ENCODE measurements at places on chromosomes 16 and 17. TPM values are rescaled to one million over a fixed set of nuclear protein-coding genes. Genes with fewer than 3 reads are reported as not detected.

DNA sequence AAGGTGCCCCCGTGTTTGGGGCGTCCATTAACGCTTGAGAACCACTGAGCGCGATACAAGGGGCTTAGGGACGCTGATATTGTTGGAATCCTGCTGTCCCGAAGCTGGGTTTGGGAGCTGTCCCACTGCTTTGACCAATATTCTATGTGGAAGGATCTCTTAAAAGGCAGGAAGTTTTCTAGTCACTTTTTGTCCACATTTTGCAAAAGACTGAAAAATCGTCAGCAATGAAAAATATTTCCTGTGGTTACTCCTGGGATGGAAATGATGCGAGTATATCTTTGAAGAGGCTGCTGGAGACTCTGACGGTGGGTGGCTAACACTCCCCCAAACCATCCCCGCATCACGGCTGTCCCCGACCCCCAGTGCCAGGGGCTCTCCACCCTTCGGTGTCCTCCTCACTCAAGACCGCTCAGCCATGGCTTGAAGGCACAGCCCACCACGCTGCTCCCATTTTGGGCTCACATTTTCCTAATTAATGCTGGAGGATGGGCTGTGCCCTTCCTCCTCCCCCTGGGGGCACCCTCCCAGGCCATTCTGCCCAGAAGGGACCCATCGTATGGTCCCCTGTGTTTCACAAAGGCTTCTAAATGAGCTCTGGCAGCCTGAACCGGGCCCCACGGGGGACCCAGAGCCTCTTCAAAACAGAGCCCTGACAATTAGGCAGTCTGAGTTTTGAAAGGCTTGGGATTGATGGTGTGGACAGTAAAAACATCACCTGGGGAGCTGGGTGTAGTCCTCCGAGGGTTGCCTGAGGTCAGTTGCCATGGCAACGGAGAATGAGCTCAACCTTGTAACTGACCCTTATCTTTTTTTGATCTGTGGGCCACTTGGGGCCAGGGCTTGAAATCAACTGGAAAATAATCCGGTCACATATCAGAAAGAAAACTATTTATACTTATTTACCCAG lies 158.6 kb downstream of the C16orf78 start:
- DNase-seq = no peak

- DNase-seq = no peak
Measured at GRCh38 chr16:8908810-8909468, 26.8 kb downstream of the LITAFD start.

ABCC1 gene
- 74.1 TPM for total RNA-seq

TP53TG3D gene
- not detected for total RNA-seq

OR3A3 gene
- not detected for total RNA-seq

GAST gene
- total RNA-seq = not detected

Measured in B cell (primary cell).